ENCODE measurements at places on chromosomes 6 and 20.

DNA sequence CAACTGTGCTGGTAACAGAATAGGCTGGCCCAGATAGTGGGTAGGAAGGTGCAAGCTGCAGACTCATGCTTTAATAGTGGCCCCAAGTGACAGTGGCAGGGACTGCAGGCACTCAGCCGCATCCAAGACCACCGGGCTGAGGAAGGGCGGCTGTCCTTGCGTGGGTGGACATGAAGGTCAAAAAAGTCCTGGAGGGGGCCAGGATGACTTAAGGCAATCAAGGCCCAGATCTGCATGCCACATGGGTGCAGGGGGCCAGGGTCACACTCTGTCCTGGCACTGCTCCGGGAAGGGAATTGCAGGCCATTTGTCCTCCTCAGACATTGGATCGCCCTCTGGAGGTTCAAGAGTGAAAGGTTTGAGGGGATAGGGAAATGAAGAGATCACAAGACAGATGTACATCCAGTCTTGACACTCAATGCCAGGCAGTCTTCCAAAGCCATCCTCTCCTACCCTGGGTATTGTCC lies 10.4 kb upstream of the VNN2 start:
- DNase-seq = no peak

DNA sequence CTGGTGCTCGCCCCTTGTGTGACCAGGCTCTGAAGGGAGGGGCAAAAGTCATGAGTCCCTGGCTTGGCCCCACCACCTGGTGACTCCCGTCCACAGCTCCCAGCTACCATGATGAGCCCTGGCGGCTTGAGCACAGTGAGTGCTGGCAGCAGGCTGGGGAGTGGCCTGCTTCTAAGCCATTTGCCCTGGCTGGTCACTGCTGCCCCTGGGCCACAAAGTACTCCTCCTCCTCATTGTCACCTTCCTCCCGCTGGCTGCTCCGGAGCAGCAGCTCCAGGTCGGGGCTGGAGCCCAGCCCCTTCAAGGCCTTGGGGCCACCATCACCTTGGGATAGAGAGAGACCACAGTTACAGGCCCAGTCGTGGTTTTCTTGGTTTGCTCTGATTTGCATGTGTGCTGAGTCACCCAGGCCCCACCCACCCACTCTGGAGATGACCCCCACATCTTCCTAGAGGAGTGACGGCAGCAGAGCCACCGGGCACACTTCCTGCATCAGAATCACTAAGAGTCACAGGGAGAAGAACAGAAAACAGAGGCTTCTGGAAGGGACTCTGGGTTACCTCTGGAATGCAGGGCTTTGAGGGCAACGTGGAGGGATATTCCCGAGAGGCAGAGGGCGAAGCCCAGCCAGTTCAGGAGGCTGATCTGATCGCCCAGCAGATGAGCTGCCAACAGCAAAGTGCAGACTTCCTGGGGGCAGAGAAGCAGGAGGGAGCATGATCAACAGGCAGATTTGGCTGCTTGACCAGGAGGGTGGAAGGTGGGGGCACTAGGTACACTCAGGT lies 42.1 kb upstream of the CDH22 start:
- no peak for DNase-seq

DNA sequence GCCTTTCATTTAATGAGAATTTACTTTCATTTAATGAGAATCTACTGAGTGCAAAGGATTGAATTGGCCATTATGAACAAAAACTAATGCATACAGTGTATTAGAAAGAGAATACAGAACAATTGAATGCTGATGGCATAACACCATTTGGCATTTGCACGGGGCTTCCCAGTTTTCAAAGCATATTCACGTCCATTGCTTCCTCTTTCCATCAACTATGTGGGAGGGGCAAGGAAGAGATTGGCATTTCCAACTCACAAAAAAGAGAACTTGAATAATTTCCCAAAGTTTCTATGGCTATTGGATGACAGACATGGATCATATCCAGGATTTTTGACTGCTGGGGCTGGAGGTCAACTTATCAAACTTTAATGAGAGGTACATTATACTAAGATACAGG lies 23.2 kb upstream of the ARG1 start:
- no peak for DNase-seq

DNA sequence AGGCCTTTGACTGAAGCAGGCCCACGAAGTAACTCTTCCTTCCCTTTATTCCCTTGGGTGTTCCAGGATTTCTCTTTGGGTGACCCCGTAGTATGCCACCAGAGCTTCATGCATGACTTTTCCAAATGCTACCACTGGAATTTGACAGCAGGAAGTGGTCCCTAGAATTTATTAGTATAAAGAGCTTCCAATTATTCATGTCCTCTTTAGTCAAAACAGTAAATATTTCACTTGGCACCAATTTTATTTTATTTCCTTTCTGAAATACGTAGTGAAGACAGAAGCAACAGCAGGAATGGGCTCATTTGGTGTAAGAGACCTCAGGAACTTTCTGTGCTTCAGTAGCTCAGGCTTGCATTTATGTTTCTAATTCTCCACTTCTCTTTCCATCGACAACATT lies 151.3 kb downstream of the LCA5 start:
- no peak for DNase-seq

GRCh38 chr6:2646346-2646745 lies 104.4 kb downstream of the MYLK4 start:
- DNase-seq = no peak

DNA sequence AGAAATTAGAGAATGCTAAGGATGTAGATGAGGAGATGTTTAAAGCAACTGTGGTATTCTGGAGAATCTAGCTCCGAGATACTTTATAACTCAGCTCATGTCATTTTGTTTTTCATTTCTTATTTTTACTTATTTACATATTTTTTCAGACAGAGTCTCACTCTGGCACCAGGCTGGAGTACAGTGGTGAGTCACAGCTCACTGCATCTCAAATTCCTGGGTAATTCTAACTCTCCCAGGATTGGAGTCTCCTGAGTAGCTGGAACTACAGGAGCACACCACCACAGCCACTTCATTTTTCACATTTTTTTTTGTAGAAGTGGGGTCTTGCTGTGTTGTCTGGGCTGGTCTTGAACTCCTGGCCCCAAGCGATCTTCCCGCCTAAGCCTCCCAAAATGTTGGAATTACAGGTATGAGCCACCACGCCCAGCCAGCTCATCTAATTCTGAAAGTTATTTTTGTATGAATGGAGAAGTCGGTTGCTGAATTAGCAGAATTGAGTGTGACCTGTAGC lies 94.3 kb upstream of the FAM8A1 start:
- no peak for DNase-seq

DNA sequence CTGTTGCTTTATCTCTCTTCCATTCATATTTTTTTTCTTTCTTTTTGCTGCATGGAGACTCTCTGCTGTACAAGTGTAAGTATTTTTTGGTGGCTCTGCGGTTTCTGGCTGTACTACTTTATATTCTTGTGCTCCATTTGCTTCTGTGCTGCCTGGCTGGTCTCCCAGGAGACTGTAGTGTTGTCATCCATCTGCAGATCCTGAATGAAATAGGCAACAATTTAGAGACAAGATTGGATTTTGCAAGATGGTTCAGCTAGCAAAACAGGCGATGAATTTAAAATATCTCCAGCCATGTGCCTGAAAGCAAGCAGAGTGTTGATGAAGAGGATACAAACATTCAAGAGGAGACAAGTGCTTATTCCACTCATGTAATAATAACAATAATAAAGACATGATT lies 75.1 kb upstream of the SCGN start:
- DNase-seq = no peak

DNA sequence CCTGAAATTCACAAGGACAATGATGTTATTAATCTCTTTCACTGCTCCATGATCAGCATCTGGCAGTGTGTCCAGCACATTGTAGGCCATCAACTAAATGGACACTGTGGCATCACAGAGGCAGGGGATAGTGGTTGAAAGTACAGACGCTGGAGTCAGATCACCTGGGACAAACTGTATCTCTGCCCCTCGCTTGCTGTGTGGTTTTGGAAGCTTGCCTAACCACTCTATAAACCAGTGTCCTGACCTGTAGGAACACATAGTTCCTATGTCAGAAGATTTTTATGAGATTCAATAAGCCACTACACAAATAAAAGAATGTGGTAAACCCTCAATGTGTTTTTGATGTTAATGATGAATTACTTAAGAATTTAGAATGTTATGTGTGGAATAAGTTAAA lies 219.3 kb upstream of the RNF217 start:
- no peak for DNase-seq

DNA sequence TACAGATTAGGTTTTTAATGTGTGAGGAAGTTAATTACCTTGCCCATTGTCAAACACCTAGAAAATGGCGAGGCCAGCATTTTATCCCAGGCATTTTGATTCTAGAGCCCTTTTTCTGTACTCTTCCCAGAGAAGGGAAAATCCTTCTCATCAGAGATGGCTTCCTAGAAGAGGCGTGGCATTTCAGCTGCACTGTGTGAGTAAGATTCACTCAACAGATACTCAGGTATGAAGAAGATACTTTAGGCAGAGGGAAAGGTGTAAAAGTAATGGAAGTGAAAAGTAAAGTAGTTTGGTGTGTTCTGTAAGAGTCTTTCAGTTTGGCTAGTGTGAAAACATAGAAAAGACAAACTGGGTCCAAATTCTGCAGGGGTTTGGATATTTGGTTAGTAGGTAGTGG lies 113.8 kb downstream of the MAP3K4 start:
- no peak for DNase-seq

DNA sequence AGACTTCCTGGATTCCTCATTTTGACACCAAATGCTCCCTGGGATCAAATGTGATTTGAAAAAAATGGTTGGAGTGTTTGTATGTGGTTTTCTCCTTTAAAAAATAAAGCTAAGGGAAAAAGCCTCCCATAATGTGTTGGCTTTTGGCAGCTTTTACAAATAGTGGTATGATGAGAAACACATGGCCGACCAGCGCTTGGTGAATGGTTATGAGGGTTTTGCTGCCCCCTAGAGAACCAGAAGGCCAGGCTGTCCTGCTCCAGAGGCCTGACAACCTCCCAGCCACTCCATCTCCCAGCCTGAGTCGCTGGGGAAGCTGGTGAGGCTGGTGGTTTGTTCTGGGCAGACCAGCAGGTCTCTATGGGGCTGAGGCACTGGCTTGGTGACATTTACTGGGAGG lies 69.3 kb downstream of the CLIC5 start:
- no peak for DNase-seq

GRCh38 chr6:20644667-20645370 lies 110.6 kb downstream of the CDKAL1 start:
- DNase-seq = no peak

DNA sequence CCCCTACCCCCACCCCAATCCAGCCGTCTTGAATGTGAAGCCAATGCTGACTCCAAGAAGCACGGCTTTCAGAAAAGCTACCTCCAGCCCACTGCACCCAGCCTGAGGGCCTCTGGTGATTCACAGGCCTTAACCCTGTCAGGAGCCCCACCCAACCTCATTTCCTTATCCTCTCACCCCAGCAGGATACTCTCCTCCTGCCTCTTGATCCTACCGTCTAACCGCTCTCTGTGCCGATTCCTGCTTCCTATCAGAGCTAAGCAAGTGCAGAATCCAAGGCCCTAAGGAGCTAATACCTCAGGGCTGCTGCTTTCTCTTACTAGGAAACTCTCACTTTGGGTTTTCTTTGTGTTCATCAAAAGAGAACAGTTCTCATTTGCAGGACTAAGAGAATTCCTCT lies 47.2 kb downstream of the TRERF1 start:
- no peak for DNase-seq

DNA sequence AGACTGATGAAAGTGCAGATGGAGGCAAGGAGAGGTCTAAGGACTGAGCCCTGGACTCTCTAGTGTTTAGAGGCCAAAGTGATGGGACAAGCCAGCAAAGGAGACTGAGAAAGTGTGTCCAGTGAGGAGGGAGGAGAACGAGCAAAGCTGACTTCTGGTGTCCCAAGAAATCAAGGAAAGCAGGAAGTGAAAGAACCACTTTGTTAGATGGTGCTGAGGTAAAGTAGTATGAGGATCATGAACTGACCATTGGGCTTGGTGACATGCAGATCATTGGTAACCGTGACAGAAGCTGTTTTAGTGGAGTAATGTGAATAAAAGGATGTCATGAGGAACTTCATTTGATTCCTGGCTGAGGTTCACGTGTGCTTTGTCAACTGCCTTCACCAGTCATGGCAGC lies 108.4 kb downstream of the SLX4IP start:
- no peak for DNase-seq

DNA sequence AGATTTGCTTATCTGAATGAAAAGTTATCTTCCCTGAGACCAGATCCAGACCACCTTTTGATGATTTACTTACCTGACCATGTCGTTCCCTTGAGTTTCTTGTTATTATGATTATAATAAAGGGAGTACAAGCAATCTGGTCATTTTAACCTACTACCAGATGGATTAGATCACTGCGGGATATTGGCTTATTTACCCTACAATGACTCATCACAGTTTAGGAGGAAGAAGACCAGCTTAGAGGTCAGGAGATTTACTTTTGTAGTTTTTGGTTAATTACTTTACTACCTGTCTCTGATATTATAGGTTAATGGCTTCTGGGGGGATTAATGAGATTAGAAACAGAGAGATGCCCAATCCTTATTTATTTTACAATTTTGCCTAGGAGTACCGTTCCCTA lies 10.7 kb downstream of the PKIB start:
- no peak for DNase-seq

DNA sequence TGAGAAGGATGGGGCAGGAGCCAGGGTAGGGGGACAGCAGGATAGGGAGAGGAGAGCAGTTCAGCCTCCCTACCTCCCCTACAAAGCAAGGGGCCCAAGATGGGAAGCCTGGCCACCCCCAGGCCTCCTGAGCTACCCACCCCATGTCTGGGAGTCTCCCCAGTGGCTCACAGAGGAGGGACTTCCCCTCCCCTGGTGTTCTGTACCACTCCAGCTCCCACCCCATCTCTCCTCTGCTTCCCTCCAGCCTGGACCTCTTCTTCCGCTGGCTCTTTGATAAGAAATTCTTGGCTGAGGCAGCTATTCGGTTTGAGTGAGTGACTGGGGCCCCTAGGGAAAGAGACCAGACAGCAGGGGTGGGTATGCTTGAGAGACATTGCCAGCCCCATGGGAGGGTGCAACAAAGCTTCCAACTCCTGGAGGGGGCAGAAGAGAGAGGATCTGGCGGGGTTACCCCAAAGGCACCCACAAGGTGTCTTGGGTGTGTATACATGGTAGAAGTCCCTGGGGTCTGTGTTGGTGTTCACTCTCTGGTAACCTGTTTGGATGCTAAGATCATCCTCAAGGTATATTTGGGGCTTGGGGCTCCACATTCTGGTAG lies 8.2 kb upstream of the CAPN11 start:
- no peak for DNase-seq

Data from activated CD4-positive, CD25-positive, alpha-beta regulatory T cell treated with anti-CD3 and anti-CD28 coated beads, Interleukin-2, amount 50 U/mL, for 72 hours (primary cell).